CD4-positive, alpha-beta memory T cell (primary cell): ENCODE measurements at places on chromosomes 2 and 18.

DNA sequence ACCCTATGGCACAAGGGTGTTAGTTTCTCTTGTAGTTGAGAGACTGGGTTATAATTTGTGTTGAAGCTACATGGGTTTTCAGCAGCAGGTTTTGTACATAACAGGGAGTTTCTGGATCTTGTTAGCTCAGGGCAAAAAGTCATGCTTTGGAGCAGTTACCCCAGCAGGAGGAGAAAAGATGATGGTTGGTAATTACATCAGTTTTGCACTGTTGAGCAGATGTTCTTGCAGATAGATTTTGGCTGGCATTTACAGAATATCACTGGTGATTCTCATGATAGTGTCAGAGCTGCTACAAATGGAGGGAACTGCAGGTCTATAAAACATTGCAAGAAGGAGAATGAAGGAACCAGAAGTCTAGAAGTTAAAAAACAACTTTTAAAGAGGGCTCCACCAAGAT, 215.2 kb upstream of the ATP5MC3 start:
- no peak for DNase-seq

DNA sequence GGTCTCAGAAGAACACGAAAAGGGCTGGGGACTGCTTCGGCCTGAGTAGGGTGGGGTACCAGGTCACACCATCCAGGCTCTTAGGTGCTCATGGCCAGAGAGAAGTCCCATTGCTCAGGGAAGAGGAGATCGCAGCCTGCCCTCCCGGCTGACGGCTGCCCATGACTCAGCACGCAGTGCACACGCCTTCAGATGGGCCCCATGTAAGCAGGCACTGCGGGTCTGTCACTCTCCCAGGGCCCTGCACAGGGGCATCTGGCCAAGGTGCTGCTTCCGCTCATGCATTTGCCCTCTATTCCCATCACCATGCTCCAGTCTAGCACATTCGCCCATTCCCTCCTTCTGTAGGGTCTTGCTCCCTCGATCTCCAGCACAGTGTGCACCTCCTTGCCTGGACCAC, 34.7 kb downstream of the SFXN5 start:
- DNase-seq = no peak

GRCh38 chr2:234032279-234032856, 18.1 kb upstream of the SPP2 start:
- DNase-seq = peak; percentile 82

DNA sequence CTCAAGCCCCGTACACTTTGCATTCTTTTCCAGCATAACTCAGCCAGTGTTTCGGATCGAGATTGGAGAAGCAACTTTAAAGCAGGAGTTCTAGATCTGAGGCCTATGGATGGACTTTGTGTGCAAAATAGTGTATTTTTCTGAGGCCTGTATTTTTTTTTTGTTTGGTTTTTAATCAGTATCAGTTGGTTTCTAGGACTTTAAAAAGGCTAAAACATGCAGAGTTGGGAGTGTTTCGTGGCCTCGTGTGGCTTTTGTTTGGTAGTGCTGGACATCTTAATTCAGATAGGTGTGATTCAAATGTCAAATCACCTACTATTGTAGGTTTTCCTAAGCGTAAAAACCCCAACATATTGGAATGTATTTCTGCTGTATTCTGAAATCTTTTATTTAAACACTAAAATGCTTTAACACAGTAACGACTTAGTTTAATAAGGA, 282 bp upstream of the PUS10 start:
- no peak for DNase-seq

GRCh38 chr18:79657342-79657996, 22.1 kb upstream of the CTDP1 start:
- DNase-seq = no peak
